Omental fat pad (tissue), 4 donors: ENCODE measurements at places on chromosomes 1 and 21.

- DNase-seq: no peak
Measured at GRCh38 chr1:204249736-204250427, 36.1 kb upstream of the GOLT1A start.

DNA sequence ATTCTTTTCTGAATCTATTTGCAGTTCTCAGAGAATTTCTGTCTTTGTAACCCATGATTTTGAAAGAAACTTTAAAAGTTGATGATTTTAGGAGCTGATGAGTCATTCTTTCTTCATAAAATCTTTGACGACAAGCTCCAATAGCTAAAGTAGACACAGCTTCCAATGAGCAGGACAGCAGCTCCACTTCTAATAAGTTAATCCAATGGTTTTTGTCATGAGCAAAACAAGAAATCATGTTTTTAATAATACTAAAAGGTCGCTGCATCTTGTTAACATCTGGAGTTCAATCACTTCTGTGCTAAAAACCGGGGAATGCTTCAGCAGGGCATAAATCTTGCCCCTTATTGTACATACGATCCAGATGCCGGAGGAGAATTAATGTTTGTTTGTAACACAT, 48.9 kb upstream of the GORAB start:
- no peak for DNase-seq

GRCh38 chr1:232096751-232097150, 470.2 kb downstream of the DISC1 start:
- no peak for DNase-seq

GRCh38 chr1:54246116-54246721, 46.3 kb downstream of the MRPL37 start:
- no peak for DNase-seq

DNA sequence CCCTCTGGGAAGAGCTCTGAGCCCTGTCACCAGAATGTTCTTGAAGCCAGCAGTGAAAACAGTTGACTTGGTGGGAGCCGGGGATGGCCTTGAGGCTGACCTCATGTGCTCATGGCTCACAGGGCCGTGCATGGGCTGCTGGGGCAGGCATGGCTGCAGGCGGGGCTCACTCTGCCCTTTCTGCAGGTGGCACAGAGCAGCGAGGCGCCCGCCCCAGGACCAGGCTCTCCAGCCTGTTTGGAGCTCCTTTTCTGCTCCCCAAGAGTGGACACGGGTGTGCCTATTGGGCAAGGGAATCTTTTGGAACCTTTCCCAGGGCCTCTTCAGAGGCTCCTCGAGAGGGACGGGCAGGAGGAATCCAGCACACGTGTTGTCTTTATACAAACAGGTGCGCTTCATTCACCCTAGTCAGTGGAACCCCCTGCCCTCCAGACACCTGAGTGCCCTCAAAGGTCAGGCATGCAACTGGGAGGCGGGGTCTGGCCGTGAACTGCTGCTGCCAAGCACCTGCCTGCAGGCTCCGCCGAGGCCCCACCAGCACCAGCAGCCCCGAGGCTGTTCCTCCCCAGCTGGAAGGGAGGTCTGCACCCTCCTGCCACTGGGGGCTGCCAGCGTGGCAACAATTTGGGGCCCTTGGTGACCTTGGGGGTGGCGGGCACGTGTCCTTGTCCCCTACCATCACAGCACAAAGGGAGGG, 2.6 kb upstream of the TTC34 start:
- DNase-seq: no peak

DNA sequence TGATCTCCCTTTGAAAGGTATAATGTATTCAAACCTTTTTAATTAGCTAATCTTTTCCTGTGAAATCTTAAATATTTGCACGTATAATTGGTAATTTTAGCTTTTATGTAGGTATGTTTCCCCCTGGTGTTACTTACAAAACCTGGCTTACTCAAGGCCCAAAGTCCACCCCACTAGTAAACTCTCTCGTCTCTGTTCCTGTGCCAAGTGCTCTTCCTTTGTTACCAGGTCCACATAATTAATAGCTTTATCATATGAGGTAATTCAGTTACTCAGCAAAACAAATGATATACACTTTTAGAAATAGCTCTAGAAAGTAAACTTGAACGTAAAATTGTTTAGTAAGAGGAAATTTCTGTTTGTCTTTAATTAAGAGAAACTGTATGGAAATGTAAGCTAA, 36.7 kb downstream of the NFIA start:
- DNase-seq: no peak

- no peak for DNase-seq
Measured at GRCh38 chr1:76084029-76084627, 9.6 kb downstream of the ST6GALNAC3 start.

GRCh38 chr1:107016376-107016978, 40.0 kb upstream of the PRMT6 start:
- no peak for DNase-seq

DNA sequence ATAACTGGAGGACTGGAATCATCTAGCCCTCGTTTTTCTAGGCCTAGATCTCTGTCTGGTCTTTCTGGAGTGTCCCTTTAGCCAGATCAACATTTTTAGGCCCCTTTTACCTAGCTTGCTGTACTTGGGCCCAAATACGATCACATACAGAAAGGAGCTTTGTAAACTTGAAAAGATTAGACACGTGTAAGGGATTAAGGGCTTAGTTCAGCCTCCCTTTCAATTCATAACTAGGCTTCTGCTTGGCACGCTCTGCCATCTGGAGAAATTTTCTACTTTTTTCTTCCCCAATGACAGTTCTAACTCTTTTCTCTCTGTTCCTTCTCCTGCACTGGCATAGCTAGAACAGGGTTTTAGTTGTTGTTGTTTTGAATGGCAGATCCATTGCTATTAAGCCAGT, 153.3 kb upstream of the BEND5 start:
- DNase-seq: no peak

DNA sequence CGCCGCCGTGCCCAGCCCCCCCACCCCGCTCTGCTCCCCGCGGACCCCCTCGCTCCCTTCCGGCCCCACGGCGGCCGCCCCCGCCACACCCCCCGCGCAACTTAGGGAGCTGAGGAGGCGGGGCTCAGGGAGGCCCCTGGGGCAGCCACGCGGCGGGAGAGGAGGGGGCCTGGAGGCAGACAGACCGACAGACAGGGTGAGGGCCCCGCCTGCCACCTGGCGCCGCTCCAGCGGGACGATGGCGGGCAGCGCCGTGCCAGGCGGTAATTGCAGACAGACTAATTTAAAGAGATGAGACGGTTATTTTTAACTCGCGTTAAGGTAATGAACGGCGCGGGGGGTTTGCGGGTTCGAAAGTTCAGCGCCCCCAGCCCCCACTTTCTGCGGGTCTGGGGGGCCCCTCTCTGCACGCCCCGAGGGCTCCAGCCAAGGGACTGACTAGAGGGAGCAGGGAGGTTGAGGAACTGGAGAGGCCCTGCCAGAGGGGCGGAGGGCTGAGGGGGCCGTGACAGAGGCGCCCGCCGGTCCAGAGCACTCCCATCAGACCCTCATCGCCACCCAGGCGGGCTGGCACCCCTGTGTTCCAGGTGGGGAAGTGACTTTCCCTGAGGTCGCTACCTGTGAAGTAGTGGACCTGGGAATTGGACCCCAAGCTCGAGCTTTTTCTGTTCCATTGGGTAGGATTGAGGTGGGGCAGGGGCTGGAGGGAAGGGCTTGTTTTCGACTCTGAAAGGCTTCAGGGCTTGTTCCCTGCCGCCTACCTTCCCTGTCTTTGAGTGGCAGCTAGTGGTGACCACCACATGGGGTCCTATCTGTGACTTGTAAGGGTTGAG, 5.4 kb downstream of the FOXO6 start:
- no peak for DNase-seq

GRCh38 chr1:227947676-227948492, at the start of gene WNT9A:
WNT9A (minus strand) TSS chr1:227947932; CDS start chr1:227947887, 45 bp downstream.
- DNase-seq: no peak

DNA sequence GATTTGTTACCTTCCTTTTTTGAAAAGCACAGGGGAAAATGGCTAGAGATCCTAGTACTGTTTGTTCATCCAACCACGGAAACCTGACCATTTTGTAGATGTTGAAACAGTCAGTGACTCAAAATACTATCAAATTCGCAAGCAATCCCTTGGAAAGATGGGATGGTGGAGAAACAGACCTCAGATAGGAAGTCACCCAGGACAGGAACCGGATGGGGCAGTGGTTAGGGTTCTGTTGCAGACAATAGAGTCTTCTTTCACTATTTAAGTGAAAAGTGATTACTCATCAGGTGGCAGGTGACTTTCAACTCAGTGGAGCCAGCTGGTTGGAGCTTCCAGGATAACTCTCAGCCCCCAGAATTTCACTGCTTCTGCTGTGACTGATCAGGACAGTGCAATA, 17.0 kb downstream of the LHX4 start:
- DNase-seq: no peak

DNA sequence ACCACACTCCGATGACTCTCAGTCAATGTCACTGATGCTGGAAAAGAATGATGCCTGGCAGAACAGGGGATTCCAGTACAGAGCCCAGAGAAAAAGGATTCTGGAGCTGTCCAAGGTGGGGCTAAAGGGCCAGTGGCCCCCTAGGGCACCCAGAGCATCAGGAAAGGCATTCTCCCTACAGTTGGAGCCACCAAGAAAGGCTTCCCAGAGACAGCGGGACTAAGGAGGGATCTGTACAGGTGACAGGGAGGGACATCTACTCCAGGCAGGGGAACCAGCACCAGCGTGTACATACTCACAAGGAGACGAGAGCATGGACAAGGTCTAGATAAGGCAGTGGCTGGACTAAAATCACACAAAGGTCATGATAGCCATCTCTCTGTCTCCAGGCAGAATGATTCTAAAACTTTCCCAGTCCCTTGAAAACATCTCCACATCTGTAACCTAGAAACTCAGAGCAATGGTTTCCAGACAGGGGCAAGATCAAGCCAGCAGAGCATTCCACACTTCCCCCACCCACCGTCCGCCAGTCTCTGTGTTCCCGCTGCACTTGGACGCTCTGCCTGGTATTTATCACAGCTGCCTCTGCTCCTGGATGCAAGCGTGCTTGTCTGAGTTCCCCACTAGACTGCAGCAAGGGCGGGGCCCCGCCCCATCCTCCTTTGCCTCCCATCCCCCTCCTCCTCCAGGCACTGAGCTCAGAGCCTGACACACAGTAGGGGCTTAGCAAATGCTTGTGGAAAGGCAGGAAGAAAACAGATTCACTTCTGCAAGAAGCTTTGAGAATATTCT, 111.6 kb upstream of the ZC3H12A start:
- DNase-seq: no peak

- DNase-seq: no peak
Measured at GRCh38 chr21:34939673-34940331, 109.3 kb downstream of the RUNX1 start.

- DNase-seq: no peak
Measured at GRCh38 chr1:11653101-11653860, 948 bp downstream of the FBXO2 start.

DNA sequence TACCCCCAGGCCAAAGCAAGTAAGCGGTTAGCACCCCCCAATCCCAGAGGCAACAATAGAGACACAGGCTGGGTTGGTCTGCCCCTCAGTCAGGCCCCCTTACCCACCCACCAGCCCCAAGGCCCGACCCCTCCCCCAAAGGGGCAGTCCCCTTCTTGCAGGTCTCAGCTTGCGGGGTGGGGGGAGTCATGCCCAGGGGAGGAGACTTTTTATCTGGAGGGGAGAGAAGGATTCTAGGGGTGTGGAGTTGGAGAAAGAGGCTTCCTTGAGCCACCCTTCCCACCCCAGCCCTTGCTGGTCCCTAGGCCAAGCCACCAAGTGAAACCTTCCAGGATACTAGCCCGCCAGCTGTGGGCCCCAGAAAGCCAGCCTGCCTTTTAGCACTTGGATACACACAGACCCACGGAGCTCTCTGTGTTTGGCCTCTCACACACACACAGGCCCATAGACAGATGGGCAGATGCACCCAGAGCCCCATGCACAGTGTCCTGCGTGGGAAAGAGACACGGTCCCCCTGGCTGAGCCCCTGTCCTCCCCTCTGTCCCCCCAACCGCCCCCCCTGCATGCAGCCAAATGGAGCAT, 7.1 kb downstream of the TMEM54 start:
- no peak for DNase-seq

- DNase-seq: no peak
Measured at GRCh38 chr1:101198842-101199636, 37.8 kb upstream of the S1PR1 start.
